ENCODE measurements at places on chromosomes 2 and 18.

DNA sequence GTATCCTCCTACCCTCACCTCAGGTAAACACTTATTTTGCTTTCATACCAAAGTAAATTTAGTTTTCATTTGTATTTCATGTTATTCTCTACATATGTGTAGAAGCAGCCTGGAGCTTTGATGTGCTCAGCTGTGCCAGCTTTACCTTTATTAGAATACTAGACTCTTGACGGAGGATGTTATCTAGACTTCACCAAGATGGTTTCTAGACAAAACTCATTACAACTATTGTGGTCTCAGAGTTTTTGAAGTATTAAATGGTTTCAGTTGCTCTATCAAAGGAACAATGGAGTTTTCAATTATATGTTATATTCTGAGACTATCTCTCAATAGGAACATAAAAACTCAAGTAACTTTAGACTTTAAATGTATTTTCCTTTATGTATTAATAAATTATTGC, 5.0 kb upstream of the IL18RAP start:
- DNase-seq: no peak

GRCh38 chr2:200929334-200930249, 33.9 kb downstream of the ORC2 start:
- DNase-seq: no peak

- DNase-seq: no peak
Measured at GRCh38 chr2:41527525-41528323, 520.1 kb upstream of the PKDCC start.

DNA sequence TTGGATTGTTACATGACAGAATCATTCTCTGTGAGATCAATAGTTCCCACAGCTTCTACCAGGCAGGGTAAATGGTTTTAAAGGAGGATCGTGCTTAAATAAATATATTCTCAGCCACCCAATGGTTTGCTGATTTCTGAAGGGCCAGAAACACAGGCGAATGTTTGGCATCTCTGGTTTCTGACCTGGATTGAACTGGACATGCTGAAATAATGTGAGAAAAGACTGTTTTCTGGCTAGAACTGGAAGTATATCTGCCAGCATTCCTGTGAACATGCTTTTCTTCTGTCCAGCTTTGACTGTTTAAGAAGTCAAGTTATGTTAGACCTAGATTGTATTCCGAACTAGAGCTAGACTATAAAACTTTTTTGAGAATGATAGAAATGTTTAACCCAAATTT, 77.1 kb upstream of the COL3A1 start:
- DNase-seq: no peak

DNA sequence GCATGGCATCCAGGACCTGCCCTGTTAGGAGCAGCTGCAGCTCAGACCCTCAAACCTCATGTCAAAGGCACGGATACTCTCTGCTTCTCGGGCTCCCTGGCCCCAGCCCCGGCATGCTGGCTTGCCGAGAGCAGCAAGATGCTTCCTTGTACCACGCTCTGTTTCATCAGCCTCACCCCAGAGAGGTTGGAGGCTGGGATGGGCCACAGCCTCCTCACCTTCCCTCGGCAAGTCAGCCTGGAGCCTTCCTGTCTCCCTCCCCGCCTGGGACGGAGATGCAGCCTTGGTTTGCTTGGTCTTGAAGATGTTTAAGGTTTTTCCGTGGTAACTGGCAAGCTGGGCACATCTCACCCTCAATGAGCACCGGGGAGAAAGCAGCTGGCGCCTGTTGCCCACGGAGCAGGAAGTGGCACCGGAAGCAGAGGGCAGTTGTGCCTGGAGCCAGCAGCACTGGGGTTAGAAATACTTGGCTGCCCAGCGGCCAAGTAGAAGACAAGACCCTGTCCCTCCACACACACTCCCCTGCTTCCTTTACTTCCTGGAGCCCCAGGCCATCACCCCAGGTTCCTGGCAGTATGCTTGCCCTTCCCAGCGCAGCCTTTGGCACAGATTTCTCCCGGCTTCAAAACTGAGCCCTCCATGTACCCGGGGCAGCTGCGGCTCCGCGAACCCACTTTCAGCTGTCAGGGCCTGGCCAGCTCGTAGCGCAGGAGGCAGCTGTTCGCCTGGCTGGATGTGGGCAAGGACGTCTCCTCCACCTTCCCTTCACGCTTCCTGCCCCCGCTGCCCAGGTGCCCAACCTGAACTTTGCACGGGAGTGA, 17.4 kb downstream of the FBLN7 start:
- peak; percentile 20 for DNase-seq

DNA sequence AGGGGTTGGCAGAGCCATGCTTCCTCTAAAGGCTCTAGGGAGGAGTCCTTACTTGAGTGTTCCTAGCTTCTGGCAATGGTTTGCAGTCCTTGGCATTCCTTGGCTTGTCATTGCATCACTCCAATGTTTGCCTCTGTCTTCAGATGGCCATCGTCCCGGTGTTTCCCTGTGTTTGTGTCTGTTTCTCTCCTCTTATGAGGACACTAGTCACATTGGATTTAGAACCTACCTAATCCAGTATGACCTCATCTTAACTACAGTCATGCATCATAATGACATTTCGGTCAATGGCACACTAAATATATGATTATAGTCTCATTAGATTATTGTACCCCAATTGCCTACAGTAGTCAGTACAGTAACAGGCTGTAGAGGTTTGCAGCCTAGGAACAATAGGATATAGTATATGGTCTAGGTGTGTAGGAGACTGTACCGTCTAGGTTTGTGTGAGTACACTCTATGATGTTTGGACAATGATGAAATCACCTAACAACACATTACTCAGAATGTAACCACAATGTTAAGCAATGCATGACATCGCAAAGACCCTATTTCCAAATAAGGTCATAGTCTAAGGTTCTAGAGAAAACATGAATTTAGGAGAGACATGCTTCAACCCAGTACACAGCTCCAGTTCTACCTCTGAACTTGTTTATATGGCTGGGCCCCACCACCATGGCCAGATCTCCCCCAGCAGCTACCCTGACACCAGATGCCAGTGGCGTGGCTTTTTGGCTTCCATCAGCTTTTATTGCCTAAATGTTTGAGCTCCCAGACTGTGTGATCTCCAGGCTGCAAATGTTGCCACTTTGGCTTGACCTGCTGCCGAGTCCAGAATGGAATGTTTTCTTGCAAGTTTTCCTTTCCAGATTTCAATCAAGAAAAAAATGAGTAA, 22.1 kb downstream of the SRD5A2 start:
- no peak for DNase-seq

GRCh38 chr2:8328217-8328616, 353.6 kb upstream of the ID2 start:
- DNase-seq: no peak

GRCh38 chr2:98149333-98149697, 62.3 kb downstream of the VWA3B start:
- no peak for DNase-seq

DNA sequence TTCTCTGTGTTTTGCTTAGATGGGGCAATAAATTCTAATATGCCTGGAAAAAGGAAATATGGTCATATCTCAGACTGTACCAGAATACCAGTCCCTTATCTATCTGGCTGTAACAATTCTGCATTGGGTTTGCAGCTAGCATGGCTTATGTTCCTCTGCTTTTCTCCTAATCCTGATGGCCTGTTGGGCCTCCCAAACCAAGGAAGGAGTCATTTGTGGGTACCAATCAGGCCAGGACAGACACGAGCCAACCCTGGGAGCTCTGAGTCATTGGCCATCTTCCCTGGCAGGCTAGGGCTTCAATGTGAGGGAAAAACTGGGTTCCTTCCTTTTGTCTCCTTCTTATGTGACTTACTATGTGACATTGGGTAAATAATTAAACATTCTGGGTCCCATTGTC, 12.0 kb downstream of the SMARCAL1 start:
- no peak for DNase-seq

- DNase-seq: no peak
Measured at GRCh38 chr2:237917696-237918374, 49.0 kb upstream of the UBE2F start.

- no peak for DNase-seq
Measured at GRCh38 chr2:202831242-202832220, 40.0 kb downstream of the ICA1L start.

GRCh38 chr2:60309941-60310660, 243.4 kb downstream of the BCL11A start:
- DNase-seq: no peak

GRCh38 chr2:178109813-178110212, 2.4 kb upstream of the RBM45 start:
- DNase-seq: no peak

GRCh38 chr2:69770193-69770702, 28.3 kb downstream of the ANXA4 start:
- peak; percentile 3 for DNase-seq

- no peak for DNase-seq
Measured at GRCh38 chr18:71371951-71372605, 1083.2 kb downstream of the SOCS6 start.

DNA sequence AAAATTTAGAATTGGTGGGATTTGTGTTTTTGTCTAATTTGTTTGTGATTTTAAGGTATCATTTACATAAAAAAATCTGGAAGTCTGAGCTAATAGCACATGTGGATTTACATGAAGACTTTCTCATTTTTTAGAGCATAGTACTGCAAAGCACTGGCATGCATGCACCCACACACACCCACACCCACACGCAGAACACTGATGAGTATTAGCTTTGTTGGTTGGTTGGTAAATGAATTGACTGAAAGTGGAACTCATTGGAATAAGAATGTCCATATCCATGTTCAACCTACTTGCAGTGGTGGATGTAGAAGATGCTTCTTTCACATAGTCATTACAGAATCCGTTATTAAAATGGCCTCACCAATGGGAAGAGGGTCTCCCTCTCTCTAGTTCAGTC, 475.8 kb downstream of the PLCL1 start:
- DNase-seq: no peak

GRCh38 chr2:144493027-144493809, 26.7 kb downstream of the ZEB2 start:
- no peak for DNase-seq

GRCh38 chr2:218432676-218433365, 13.9 kb downstream of the VIL1 start:
- no peak for DNase-seq

- DNase-seq: no peak
Measured at GRCh38 chr2:154449951-154450658, 248.4 kb upstream of the KCNJ3 start.

GRCh38 chr2:190379249-190379964, 28.7 kb upstream of the MFSD6 start:
- no peak for DNase-seq

DNA sequence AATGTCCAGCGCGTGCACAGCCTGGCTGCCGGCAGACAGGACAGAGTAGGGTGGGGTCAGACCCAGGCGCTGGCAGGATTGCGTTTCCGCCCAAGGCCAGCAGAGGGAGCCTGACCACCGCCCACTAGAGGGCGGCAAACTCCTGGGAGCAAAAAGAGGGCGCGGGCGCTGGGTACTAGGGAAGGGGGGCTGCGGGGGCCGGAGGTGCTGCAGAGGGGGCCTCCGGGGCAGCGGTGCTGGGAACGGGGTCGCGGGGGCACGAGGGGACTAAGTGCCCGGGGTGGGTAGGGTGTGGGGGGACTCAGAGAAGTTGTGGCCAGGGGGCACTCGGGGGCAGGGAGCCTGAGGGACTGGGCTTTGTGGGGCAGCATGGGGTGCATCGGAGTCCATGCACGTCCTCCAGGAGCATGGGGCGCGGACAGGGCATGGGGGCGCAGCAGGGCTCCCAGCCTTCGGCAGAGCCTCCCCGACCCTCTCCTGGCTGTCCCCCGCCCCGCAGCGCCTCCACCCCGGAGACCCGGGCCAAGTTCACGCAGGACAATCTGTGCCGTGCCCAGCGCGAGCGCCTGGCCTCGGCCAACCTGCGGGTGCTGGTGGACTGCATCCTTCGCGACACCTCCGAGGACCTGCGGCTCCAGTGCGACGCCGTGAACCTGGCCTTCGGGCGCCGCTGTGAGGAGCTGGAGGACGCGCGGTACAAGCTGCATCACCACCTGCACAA, 3.2 kb downstream of the TEKT4 start:
- peak; percentile 63 for DNase-seq

GRCh38 chr2:9440058-9440727, 16.7 kb downstream of the CPSF3 start:
- DNase-seq: no peak

- no peak for DNase-seq
Measured at GRCh38 chr2:80030135-80030534, 274.4 kb downstream of the LRRTM1 start.

- peak; percentile 66 for DNase-seq
Measured at GRCh38 chr2:28452534-28453081, 43.3 kb upstream of the PLB1 start.

GRCh38 chr2:48328159-48328809, 201.7 kb upstream of the STON1 start:
- no peak for DNase-seq

- DNase-seq: no peak
Measured at GRCh38 chr2:10402062-10402585, 46.0 kb downstream of the ODC1 start.

DNA sequence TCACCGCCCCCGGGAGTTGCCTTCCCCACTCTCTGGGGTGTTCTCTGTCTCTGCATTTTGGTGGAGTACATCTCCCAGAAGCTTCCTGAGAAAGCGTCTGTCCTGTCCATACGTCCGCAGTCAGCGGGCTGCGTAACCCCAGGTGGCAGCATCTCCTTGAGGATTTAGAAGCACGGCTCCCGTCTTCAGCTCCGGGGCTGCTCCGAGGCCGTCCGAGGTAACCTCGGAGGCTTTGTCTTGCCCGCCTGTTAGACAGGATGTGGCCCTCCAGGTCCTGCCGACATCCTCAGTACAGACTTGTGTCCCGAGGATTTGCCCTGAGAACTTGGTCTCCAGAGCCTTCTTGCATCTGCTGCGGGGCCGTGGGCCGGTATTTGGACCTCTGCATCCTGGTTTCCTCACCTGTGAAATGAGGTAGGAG, 58.4 kb downstream of the CTDP1 start:
- DNase-seq: no peak

GRCh38 chr2:137179542-137179941, 414.2 kb downstream of the THSD7B start:
- no peak for DNase-seq

DNA sequence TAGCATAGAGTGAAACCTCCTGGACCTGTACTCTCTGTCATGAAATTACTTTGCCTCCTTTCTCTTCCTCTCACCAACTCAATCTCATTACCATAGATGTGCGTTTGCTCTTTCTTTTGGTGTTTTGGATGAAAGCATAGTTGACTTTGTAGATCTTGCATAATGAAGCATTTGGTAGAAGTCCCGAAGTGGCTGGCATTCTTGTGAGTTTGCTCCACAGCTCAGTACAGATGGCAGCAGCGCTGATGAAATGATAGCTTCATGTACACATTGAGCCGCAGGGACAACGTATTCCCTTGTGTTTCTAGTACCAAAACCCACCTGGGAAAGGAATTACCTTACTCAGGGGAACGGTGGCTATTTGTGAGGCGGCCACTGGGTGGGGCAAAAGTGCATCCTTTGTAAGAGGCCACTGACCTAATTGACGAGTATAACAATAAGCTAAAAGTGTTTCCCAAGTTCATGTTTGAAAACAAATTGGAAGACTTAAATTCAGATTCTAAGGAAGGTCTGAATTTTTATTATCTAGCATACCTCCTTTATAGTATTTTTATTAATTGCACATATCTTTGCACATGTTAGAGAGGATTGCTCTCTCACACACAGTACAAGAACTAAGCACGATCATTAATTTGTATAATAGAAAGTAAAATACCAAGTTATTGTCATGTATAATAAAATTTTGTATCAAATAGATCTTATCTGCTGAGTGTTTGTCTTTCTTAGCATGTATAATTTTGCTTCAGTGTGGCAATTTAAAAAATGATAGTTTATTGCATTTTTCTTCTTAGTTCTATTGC, 25.4 kb upstream of the CDH7 start:
- no peak for DNase-seq

Measured in stimulated activated CD4-positive, alpha-beta T cell treated with anti-CD3 and anti-CD28 coated beads, Interleukin-4, amount 100 ng/mL, for 4 hours (primary cell).